ENCODE measurements at places on chromosomes 5 and 9. TPM values are rescaled to one million over a fixed set of nuclear protein-coding genes. Genes with fewer than 3 reads are reported as not detected.

FEM1C gene
- 19.9 TPM for total RNA-seq

OLFM1 gene
- total RNA-seq: not detected

PGM5 gene
- total RNA-seq: 1.1 TPM

EIF4E1B gene
- total RNA-seq: not detected

KLF9 gene
- 20.7 TPM for total RNA-seq

F12 gene
- 1.7 TPM for total RNA-seq

ADRA1B gene
- total RNA-seq: 1.8 TPM

DNAJC21 gene
- 38.2 TPM for total RNA-seq

RNF183 gene
- not detected for total RNA-seq

WNT8A gene
- 0.12 TPM for total RNA-seq

Measured in M059J (cell line).